ENCODE measurements at places on chromosomes 2 and 18. TPM values are rescaled to one million over a fixed set of nuclear protein-coding genes. Genes with fewer than 3 reads are reported as not detected.
A peak's percentile ranks its signal among the peaks of the same experiment; 100 is the strongest.

DNA sequence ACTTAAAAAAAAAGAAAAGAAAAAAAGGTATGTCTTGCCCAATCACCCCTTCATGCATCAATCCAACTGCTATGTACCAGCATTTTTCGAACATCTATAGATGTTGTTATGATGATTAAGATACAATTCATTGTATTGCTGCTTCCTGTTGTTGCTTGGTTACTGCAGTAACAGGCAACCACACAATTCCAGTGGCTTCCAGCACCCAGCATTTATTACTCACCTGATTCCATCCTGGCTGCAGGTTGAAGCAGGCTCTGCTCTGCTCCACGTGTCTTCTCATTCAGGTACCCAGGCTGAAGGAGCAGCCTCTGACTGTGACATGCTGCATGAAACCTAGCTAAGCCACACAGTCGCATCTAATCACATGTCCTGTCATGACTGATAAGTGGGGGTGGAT is 196.9 kb downstream of the INO80D start:
- peak; percentile 62 for DNase-seq

DNA sequence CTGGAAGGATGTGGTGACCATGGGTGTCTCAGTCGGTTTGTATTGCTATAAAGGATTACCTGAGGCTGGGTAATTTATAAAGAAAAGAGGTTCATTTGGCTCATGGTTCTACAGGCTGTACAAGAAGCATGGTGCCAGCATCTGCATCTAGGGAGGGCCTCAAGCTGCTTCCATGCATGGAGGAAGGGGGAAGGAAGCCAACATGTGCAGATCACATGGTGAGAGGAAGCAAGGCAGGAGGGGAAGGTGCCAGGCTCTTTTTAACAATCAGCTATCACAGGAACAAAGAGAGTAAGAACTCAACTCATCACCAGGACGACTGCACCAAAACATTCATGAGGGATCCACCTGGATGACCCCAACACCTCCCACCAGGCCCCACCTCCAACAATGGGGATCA is 209.4 kb downstream of the CDH20 start:
- no peak for DNase-seq

DNA sequence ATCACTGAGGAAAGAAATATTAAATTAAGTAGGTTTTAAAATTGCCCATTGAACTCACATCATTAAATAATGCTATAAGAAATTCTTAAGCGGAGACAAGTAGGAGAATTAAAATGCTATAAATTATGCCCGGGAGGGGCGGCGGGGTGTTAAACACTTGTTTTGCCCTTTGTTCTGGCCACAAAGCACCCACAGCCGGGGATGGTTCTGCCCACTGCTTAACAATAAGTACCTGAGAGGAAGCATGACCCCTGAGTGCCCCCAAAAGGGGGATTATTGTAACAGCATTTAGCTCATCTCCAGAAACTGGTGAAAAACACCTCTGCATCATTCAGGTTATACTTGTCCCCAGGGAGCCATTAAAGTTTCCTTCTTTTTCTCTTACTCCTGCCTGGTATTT is 332.7 kb upstream of the POU3F3 start:
- no peak for DNase-seq

DNA sequence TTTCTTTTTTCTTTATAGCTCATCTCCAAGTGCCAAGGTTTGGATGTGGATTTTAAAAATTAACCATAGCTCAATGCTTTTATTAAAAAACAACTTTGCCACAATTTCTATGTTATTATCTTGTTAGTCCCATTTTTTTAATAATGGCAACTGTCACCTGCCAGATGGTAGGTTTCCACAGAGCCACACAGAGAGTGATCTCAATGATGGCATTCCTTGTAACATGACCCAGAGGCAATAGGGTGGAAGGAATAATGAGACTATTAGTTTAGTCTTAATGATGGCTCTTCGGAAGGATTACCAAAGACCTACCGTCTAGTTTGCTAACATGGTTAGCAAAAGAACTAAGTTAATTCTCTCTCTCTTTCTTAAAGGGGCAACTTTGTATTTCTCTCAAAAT is 64.0 kb downstream of the REL start:
- no peak for DNase-seq

DNA sequence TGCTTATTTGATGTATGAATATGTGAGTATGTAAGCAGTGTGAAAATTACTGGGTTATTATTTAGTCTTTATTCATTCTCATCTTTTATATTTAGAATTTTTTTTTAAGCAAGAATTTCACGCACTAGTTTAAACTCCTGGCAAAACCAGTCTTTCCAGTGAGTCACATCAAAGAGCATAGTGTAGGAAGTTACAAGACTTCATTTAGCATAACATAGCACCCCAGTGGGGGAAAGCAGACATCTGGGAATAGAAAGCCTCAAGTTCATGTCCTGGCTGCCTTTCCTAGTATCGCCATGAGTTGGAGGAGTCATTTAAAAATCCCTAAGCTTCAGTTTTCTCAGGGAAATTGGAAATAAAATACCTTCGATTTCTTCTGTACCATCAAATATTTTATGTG is 408.3 kb downstream of the NUP35 start:
- DNase-seq, result no peak

- DNase-seq, result peak; percentile 82
These were observed 67.4 kb downstream of the POLE4 start for GRCh38 chr2:75025633-75026380.

- DNase-seq, result no peak
These were observed 84.2 kb downstream of the DTNA start for GRCh38 chr18:34794348-34794747.

TRAPPC8 gene
- 48.0 TPM for total RNA-seq

THAP4 gene
- total RNA-seq, result 43.4 TPM

C1QL2 gene
- total RNA-seq, result not detected

Data from osteoblast (primary cell).